ENCODE measurements at places on chromosomes 7 and 10.
A peak's percentile ranks its signal among the peaks of the same experiment; 100 is the strongest.

DNA sequence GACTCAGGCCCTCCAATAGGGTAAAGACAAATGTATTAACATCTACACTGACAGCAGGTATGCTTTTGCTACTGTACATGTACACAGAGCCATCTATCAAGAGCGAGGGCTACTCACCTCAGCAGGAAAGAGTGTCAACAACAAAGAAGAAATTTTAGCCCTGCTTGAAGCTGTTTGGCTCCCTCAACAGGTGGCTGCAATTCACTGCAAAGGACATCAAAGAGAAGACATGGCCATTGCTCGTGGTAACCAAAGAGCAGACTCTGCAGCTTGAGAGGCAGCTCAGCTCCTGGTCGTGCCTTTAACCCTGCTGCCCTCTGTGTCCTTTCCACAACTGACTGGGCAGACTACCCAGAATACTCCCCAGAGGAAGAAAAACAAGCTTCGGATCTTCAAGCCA is 5.1 kb downstream of the AKR1B15 start:
- no peak for DNase-seq

DNA sequence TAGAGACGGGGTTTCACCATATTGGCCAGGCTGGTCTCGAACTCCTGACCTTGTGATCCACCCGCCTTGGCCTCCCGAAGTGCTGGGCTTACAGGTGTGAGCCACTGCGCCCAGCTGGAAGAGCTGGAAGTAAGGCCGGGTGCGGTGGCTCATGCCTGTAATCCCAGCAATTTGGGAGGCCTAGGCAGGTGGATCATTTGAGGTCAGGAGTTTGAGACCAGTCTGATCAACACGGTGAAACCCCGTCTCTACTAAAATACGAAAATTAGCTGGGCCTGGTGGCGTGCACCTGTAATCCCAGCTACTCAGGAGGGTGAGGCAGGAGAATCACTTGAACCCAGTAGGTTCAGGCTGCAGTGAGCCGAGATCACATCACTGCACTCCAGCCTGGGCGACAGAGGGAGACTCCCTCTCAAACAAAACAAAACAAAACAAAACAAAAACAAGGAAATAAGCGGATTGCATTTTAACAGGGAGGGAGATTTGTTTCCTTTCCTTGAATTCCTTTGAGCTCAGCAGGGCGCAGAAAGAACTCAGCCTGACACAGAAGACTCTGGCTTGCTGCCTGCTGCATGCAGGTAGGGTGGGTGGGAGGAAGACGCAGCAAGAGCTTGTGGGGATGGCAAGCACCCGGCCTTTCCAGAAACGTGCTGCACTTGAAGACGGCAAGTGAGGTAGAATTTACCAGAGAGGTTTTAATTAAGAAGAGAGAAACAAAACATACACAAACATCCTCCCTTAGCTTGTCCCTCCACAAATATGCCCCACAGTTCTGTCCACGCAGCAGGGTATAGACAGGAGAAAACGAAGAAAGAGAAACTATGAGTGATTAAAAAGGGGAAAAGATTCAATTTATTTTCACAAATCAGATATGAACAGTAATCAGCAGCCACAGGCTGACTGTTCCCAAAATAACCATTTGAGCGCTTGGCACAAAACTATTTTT is 148.0 kb downstream of the RNF216 start:
- no peak for DNase-seq

- DNase-seq = no peak
Measured at GRCh38 chr7:55212838-55213237, 152.3 kb upstream of the LANCL2 start.

DNA sequence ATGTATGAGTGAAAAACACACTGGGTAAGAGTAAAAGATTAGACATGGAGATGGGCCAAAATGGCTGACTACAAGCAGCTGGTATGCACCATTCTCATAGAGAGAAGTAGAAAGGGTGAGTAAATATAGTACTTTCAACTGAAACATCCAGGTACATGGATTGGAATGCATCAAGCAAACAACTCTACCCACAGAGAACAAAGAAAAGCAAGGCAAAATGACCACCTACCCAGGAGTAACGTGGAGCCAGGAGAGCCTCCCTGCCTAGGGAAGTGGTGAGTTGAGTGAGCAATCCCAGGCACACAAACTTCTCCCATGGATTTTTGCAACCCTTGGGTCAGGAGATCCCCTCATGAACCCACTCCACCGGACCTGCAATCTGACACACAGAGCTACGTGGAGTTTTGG is 212.8 kb downstream of the PTN start:
- no peak for DNase-seq

GRCh38 chr7:53812135-53812534 is 730.0 kb upstream of the VSTM2A start:
- no peak for DNase-seq

GRCh38 chr7:636396-636795 is 90.1 kb upstream of the DNAAF5 start:
- DNase-seq = peak; percentile 37
